Osteoblast (primary cell): ENCODE measurements at places on chromosomes 13 and 19. TPM values are rescaled to one million over a fixed set of nuclear protein-coding genes. Genes with fewer than 3 reads are reported as not detected.

- DNase-seq = no peak
These were observed 186.7 kb upstream of the IPO5 start for GRCh38 chr13:97766749-97767148.

- no peak for DNase-seq
These were observed 4.8 kb upstream of the MYH14 start for GRCh38 chr19:50198431-50199258.

DNA sequence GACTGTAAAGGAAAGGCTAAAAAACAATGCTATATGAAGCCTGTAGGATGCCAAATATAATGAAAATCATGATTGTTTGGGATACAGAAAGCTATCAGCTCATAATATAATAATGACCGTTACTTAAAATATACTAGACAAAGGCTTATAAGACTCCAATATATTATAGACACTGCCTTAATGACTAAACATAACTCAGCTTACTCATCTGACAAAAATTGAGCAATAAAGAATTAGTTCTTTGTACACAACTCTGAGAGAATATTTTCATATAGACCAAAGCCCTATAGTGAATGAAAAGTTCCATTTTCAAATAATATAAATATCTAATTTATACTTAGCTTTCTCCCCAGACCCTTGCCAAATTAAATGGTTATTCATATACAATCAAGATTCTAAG lies 283.3 kb downstream of the DIAPH3 start:
- no peak for DNase-seq

DNA sequence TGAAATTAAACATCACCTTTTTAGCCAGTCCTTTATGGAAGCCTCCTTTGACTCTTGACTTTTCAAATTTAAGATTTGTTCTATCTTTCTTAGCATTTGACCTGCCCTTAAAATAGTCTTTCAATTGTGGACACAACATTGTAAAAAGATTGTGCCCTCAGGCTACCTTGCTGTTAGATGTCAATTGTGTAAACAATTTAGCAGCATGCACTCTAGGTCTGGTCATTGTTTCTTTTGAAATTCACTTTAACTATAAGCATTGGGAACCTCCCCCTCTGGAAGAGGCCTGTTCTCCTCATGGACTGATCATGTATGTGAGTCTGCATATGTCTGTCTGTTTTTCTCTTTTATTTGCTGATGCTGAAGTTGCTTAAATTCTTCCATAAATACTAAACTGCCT lies 31.5 kb upstream of the PABPC3 start:
- DNase-seq = no peak

DNA sequence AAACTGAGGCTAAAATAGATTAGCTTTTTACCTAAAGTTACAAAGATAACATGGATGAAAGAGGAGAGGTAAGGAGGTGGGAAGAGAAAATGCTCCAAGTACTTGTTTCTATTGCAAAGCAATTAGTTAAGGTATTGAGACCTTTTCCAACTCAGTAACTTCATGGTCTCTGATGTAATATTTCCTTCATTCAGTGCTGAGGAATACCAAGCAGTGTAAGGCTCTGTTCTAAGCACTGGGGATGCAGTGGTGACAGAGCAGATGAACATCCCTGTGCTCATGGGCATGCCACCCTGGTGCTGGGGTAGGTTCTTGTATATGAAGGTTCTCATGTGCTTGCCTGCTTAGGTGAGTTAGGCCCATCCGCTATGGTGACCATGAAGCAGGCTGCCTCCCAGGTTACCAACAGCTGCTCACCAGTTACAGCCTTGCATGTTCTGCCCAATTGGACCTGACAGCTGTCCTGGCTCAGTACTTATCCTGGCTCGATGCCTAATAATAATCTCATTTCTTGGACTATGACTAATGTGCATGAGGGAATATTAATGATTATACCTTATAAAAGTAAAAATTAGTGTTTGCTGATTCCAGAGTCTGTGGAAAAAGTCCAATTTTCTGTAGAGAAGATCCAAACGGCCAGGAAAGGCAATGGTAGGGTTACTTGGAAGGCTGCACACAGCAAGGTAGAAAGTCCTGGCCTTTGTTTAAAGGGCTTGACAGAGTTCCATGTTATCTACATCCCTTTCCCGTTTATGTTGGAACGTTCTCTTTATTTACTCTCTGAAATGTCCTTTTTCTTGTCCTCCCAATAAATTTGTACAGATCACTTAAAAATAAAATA lies 48.3 kb downstream of the LATS2 start:
- DNase-seq = no peak

GRCh38 chr13:104522235-104523072 lies 1456.2 kb upstream of the SLC10A2 start:
- no peak for DNase-seq

GRCh38 chr19:21698215-21698614 lies 69.2 kb downstream of the ZNF100 start:
- no peak for DNase-seq

DNA sequence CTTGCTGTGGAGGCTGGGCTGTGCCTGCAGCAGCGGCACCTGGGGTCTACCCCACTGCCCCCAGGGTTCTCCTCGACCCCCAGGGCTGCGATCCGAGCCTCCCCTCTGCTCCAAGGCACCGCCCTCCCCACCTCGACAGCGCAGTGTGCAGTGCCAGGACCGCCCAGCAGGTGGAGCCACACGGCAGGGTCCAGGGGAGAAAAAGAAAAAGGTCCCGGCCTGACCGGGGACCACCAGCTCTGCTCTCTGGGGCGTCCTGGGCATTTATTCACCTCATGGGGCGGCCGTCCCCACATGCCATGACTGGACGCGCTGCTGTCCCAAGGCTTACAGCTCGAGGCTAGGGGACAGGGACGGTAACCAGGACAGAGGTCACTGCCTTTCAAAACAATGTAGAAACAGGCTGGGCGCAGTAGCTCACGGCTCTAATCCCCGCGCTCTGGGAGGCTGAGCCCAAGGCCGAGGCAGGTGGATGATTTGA lies 10.6 kb downstream of the REXO1 start:
- DNase-seq = peak; percentile 99

DNA sequence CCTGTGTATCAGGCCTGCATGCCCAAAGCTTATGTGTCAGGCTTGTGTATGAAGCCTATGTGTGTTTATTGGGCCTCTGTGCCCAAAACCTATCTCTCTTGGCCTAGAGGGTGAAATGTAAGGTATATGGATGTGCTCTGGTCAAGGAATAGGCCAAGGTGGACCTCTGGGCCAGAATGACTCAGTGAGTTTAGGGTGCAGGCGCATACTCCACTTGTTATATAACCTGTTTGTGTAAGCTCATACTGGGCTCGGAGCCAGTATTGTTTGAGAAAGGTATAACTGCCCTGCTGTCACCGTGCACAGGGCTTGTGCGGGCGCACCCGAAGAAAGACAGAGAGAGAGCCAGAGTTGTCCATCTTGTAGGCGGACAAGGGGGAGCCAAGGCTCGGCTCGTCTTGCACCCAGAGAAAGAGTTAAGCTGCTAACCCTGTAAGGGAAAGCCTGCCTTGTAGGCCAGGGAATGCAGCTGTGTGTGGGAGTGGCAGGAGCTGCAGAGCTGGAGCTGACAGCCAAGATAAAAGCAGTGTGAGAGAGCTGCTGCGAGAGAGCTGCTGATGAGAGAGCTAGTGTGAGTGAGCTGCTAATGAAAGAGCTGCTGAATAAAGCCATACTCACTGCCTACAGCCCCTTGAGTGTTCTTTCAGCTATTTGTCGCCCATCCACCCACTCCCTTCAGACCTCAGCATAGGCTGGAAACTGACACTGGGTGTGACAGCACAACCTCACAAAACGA lies 43.4 kb upstream of the N4BP2L1 start:
- no peak for DNase-seq

GRCh38 chr19:45472563-45473366 lies 5.0 kb downstream of the FOSB start:
- no peak for DNase-seq

GRCh38 chr13:90740099-90740498 lies 607.4 kb upstream of the MIR17HG start:
- no peak for DNase-seq

DNA sequence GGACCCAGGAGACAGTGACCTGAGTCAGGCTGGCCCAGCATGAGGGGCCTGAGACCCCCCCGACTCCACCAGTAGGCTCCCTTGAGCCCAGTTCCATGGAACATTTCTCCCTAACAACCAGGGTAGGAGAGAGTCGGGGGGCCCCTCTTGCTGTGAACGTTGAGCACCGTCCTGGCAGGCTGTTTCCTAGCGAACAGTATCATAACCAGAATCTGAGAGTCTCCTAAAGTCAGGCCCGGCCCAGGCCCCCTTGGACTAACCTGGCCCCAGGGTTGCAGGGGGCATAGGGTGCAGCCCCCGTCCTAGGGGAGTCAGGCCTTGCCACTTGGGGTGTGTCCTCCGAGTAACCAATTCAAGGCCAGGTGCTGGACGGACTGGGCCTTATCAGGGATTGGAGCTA lies 13.7 kb downstream of the TMEM150B start:
- peak; percentile 62 for DNase-seq

GRCh38 chr13:113660066-113660465 lies 2.1 kb upstream of the ATP4B start:
- peak; percentile 44 for DNase-seq

DNA sequence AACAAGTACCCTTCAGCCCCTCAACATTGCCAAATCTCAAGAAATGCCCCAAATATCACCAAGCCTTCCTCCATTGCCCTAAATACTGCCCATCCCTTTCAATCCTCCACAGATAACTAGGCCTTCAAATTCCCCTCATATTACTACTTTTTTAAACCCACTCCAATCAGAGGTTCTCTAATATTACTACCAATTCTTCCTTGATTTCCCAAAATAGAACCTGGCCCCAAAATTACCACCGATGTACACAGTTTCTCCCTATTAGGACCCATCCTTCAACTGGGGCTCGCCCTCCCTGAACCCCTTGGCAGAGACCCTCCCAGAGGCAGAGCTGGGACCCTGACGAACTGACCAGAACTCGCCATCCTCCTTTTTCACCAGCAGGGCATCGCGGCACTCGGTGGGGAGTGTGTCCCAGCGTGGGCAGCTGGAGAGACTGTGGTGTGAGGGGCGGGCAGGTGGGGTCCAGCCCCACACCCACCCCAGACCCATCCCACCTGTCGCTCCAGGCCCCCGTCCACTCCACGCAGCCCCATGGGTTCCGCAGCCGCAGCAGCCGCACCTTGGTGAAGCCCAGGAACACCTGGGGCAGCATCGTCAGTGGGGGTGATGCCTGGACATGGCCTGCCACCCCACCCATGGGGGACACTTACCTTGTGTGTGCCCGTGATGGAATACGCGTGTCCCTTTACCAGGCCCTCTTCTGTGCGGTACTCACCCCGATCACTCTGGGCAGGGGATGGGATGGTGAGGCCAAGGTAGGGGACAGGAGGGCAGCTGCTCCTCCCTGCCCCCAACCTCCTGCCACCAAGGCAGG lies 6.1 kb downstream of the CAPN12 start:
- peak; percentile 92 for DNase-seq

DNA sequence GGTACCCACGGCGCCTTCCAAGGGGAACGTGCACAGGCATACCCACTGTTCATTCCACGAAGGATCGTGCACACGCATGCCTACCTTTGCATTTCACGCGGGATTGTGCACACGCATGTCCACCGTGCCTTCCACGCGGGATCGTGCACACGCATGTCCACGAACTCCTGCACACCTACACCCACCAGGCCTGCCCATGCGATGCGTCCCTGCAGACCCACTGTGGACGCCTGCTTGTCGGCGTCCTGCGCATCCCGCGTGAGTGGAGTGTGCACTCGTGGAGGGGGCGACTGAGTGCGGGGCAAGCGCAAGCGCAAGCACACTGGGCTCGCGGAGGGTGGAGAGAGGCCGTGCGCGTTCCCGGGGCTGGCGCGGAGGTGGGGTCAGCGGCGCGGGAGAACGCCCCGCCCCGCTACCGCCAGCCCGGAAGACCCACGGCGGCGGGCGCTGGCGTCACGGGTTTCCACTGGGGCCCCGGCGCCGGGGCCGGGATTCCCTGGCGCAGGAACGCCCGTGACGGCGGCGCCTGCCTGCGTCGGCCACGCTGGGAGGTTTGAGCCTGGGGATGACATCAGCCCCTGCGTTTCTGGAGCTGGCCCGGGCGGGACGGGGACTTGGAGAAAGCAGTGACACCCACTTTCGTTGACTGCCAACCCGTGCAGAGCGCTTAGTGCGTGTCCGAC lies 18.7 kb downstream of the GADD45B start:
- DNase-seq = peak; percentile 98

DNA sequence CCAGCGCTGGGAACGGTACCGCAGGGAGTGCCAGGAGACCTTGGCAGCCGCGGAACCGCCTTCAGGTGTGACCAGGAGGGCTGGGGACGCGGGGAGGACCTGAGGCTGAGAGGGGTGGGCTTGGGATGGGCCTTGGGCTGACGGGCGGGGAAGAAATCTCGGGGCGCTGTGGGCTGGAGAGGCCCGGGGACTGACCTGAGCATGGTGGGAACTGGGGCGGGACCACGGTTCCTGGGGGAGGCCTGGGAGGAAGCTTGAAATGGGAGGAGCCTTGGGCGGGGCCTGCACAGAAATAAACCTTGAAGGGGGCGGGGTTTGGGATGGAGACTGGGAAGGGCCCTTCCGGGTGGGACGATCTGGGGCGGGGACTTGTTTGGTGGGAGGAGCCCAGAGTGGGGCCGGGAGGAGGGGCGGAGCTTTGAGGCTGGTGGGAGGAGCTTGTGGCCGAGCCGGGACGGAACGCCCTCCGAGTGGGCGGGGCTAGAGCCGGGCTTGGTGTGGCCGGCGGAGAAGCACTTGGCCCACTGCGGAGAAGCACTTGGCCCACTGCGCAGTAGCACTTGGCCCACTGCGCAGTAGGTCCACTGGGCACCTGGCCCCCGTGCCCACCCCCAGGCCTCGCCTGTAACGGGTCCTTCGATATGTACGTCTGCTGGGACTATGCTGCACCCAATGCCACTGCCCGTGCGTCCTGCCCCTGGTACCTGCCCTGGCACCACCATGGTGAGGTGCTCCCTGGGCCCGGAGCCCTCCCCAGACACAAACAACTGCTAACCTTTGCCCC lies 2.8 kb downstream of the GIPR start:
- DNase-seq = peak; percentile 91

GRCh38 chr13:105665284-105665683 lies 870.2 kb downstream of the EFNB2 start:
- DNase-seq = no peak

DNA sequence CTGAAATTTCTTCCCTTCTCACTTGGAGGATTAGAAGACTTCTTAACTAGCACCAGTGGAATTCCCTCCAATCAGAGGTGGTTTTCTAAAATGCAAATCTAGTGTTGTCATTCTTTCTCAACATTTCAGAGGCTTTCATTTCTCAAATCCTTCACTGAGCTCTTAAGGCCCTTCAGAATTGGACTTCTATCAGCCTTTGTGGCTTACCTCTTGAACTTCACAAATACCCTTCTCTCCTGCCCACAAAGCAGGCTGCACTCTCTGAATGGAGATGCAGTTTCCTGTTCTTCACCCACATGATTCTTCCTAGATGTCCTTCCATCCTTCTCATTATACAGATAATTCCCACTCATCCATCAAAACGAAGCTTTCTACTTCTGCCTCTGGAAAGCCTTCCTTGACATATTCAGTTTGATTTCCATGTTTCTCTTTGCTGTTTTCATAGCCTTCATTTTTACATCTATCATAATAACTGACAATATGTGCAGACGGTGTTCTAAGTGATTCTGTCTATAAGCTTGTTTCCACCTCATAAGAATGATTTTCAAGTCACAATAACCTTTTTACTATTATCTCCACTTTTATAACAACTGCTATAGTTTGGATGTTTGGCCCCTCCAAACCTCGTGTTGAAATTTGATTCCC lies 123.1 kb upstream of the GPR12 start:
- DNase-seq = no peak

GRCh38 chr19:14149509-14149994 lies 13.2 kb upstream of the ASF1B start:
- peak; percentile 93 for DNase-seq

Gene ATP4A
- total RNA-seq = not detected in 2 replicates

Gene REEP6
- 1.2 and 1.8 TPM in 2 replicates for total RNA-seq

Gene KCNK6
- total RNA-seq = 5.4 and 6.5 TPM in 2 replicates

Gene IGFL2
- total RNA-seq = not detected in 2 replicates

Gene CEACAM16
- under 0.01 TPM in 1 of 2 replicates, not detected in the other for total RNA-seq

Gene SLAIN1
- total RNA-seq = not detected in 2 replicates
